ENCODE measurements at places on chromosomes 2 and 18.
A peak's percentile ranks its signal among the peaks of the same experiment; 100 is the strongest.

DNA sequence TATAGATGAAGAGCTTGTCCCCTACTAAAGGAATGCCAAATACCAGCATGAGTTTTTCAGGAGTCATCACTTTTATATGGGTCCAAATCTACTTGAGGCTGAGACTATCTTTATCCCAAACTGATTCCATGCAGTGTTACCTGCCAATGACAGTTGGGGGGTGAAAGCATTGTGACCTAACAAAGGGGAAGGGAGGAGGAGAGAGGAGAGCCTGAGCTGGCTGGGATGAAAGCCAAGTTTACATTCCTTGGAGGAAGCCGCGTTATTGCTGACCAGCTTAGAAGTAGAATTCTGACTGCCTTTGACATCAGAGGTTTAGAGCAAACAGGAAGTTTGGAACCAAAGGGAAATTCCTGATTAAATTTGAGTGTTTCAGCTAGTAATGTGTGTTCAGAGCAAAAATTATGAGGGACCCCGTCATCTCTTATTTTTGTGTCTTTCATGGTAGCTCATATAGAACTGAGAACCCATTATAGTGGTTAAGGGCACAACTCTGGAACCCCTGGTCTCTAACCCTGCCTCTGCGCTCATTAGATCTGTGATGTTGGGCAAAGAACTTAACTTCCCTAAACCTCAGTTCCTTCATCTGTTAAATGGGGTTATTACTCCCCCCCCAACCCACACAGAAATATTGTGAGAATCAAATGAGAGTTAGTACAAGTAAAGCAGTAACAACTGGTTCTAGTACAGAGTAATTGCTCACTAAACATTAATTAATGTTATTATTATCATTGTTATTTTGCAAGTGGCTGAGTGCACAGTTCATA, 199.3 kb upstream of the EPAS1 start:
- DNase-seq: no peak

- DNase-seq: no peak
Measured at GRCh38 chr18:48172226-48173006, 236.8 kb downstream of the ZBTB7C start.

DNA sequence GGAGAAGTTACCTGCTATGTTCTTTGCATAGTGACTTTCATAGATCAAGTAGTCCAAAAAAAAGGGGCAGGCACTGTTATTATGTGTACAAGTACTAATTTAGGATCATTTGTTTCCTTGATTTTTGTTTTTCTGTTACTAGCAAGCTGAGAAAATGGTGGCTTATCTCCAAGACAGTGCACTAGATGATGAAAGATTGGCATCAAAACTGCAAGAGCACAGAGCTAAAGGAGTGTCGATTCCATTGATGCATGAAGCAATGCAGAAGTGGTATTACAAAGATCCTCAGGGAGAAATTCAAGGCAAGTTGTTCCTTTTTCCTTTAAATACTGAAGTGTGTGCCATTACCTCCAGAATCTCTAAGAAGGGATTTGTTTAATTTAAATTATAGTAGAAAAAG, 19.6 kb upstream of the KCNJ13 start:
- DNase-seq: no peak

GRCh38 chr2:113376913-113377445, 60.5 kb upstream of the ZNG1B start:
- DNase-seq: no peak

DNA sequence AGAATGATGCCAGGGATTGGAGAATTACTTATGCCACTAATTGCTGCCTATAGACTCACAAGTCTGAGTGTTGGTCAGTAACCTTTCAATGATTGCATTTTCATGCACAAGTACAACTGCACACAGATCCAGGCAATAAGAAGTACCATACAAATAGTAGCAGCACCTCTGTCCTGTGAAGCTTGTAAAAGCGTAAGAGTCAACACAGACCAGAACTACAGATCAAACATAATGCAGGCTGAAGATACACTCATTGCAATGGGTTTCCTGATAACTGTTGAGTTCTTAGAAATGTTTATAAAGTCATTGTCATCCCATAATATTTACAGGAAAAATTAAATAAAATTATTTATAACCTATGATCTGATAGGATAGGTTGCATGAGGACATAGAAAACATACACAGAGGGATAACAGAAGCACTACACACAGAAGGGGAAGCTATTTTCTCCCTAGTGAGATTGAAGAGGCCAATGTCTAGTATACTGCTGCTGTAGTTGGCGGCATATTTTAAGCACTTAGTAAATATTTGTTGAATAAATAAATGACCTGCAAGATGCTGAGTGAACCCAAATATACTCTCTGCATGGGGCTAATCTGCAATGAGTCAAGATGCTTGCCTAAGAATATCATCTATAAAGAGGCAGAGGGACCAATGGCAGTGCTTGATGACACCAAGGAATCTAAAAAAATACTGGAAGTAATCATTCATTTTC, 5.7 kb upstream of the PIK3C3 start:
- DNase-seq: no peak

DNA sequence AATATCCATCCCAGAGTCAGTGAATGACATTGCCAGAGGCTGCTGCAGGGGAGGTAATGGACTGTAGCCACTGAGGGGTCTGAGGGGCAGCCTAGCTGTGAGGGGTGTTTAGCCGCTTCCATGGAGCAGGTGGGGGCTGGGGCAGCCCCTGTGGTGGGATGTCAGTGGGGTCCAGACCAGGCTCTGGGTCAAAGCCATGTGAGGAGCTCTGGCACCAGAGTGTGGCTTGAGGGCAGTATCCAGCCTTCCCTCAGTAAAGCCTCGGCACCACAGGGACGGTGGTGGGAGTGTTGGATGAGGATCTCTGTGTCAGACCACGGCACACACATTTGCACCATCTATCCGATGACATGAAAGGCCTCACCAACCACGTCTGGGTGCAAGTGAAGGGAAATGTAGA, 85.0 kb downstream of the INHBB start:
- peak; percentile 40 for DNase-seq

DNA sequence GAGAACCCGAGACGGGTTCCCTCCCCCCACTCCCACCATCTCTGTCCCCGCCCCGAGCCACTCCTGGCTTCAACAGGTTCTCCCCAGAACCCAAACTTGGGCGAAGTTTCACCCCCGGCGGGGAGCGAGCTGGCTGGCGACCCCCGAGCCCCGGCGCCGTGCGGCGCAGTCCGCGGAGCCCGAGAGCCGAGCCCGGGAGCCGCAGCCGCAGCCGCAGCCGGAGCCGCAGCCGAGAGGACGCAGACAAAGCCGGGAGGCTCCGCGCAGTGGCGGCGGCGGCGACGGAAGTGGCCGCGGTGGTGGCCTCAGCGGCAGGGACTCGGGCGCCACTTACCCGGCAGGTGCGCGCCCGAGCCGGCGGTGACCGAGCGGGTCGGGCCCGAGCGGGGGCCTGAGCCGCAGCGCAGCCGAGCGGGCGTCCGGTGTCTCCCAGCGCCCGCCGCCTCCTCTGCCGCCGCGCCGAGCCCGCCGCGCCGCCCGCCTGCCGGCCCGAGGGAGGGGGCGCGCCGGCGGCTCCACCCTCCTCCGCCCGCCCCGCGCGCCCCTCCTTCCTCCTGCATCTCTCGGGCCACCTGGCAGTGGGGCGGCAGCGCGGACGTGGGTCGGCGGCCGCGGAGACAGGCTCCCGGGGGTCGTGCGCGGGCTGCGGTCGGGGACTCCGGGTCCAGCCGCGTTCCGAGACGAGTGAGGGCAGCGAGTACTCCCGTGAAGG, at the start of gene ECEL1:
ECEL1 (minus strand) TSS at position 450 of the 712 bp plus-strand sequence. CDS start 1,181 bp downstream, outside the sequence.
- DNase-seq: peak; percentile 82

- peak; percentile 73 for DNase-seq
Measured at GRCh38 chr2:42926434-42927333, 134.3 kb upstream of the HAAO start.

- no peak for DNase-seq
Measured at GRCh38 chr2:170321526-170321925, 143.6 kb downstream of the MYO3B start.

DNA sequence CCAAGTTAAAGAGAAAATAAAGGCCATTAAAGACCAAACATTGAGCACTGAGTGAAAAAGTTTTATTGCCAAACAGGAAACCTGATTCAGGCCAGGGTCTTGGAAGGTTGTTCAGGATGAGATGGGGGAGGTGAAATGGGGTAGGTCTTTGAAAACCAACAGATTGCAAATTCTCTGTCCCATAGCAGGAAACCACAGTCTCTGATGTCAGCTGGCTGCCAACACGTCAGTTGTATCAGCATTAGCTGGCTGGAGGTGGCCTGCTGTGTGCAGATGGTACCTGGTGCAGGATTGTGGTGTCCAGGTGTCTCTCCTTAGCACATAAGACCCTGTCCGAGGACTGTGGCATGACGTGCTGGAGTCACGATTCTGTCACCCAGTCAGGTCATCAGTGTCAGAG, 106.3 kb downstream of the MSH2 start:
- no peak for DNase-seq

- DNase-seq: no peak
Measured at GRCh38 chr2:134234535-134234934, 19.3 kb upstream of the MGAT5 start.

- DNase-seq: peak; percentile 54
Measured at GRCh38 chr2:168192839-168193616, 54.4 kb downstream of the STK39 start.

GRCh38 chr2:228949831-228950230, 321.3 kb downstream of the PID1 start:
- DNase-seq: no peak

DNA sequence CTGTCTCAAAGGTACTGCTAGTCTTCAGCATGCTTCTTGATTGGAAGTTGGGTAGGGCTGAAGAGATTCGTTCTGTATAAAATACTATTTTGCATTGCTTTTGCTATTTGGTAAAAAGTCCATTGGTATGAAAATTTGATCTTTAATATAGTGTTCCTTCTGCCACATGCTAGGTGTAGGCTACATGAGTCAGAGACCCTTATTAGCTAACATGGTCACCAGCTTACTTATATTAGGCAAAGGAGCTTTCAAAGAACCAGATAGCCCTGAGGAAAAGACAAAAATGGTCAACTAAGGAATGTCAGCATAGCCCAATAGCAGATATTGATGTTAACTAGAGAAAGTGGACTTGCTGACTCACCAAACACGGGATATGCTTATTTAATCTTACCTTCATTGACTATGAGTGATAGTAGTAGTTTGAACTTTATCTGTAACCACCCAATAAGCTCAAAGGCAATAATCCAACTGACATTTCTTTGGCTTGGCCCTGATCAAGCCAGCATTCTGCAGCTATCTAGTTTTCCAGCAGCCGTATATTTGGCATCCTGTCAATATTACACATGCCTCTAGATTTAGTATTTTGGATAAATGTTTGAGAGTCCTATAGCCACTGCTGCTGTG, 110.0 kb downstream of the TPGS2 start:
- no peak for DNase-seq

DNA sequence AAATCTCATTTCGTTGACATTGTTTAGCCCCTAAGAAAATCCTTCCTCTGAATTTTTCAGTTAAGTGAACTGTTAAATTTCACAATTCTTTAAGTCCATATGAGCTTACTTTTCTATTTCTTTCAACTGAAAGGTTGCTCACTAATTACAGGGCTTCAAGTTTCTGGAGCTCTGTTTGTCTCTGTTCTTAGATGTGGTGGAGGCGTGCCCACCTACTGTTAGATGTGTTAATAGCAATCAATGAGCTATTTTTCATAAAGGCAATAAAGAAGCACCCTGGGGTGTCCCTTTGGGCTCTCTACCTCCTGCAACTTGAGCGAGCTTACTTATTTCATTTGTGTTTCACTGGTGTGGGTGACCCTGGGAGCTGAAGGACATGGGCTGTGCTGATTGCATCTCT, 25.0 kb downstream of the CREG2 start:
- DNase-seq: no peak

DNA sequence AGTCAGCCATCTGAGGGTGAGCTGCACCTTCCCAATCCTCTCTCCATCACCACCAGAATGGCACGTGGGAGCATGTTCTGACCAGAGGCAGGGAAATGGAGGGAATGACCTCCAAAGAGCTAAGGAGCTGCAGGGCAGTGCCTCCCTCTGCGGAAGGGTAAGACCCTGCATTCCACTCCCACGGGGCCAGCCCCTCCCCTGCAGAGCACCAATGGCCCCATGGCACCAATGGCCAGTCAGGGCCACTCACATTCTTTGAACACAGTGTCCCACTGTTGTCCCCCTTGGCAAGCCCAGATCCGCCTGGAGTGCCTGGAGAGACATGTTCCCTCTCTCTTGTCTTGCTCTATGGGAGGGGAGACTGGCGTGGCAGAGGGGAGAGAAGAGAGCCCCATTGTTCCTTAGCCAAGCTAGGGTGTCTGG, 164.4 kb downstream of the TNS1 start:
- no peak for DNase-seq

DNA sequence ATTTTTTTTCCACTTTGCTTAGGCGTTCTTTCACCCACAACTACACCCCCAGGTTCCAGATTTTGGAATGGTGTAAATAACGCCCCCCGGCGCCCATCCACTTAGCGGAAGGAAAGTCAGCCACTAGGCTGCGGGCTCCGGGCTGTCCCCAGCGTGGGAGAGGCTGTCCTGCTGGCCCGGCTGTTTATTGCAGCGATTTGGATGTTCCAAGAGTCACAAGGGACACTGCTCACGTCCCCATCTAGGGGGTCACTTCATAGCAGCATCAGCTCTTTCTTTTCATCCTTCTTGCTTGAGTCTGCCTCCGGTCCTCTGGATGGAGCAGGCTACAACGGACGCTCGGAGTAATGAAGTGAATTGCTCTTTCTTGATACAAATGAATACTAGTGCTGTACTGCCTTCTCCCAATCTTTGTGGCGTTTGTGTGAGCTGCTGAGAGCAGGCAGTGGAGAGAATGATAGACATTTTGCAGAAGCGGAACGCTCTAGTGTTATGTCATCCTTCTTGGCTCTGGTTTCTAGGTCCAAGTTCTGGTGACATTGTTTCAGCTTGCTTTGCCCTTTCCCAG, 50.7 kb upstream of the PAIP2B start:
- DNase-seq: peak; percentile 89

GRCh38 chr2:119292226-119292625, 68.6 kb downstream of the STEAP3 start:
- DNase-seq: no peak

DNA sequence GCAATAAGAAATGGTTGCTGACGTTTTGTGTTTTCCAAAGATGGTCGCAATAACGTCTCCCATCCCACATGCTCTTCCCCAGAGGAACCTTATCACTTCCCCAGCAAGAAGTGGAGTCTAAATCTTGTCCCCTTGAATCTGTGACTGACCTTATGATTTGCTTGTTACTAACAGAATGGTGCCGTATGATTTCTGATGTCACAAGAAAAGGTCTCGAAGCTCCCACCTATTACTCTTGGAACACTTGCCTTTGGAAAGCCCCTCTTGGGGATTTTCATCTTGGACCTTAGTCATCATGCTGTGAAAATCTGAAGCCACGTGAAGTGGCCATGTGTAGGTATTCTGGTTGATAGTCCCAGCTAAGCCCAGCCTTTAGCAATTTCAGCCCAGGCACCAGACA, 86.2 kb upstream of the GLS start:
- DNase-seq: no peak

GRCh38 chr2:241798631-241799521, 10.1 kb upstream of the NEU4 start:
- peak; percentile 44 for DNase-seq
